HCEC 1CT (cell line): ENCODE measurements at places on chromosomes 1 and 21.

DNA sequence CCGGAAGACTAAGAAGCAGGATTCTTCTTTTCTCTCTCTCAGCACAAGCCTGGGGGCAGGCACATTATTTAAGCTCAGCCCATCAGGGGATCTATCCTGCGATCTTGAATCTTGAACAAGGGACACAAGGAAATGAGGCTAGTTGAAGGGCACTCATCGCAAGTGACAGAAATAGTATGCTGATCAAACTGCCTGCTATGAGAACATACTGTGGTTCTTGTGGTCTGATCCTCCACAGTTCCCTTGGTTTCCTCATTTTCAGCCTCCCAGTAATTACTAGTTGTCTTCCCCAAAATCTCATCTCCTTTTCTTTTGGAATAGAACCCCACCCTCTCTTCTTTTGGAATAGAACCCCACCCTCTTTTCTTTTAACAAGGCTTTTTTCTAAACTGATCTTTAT is 6.5 kb downstream of the ANKRD45 start:
- DNase-seq: no peak

GRCh38 chr1:157367870-157368269 is 184.4 kb downstream of the FCRL5 start:
- no peak for DNase-seq

GRCh38 chr1:54806931-54807611 is 5.9 kb upstream of the TTC22 start:
- peak; percentile 20 for DNase-seq

GRCh38 chr1:62476525-62477219 is 39.8 kb downstream of the USP1 start:
- DNase-seq: no peak

- no peak for DNase-seq
Measured at GRCh38 chr1:180071759-180072158, 82.9 kb upstream of the QSOX1 start.

- DNase-seq: no peak
Measured at GRCh38 chr1:84245563-84245962, 55.9 kb upstream of the SAMD13 start.

DNA sequence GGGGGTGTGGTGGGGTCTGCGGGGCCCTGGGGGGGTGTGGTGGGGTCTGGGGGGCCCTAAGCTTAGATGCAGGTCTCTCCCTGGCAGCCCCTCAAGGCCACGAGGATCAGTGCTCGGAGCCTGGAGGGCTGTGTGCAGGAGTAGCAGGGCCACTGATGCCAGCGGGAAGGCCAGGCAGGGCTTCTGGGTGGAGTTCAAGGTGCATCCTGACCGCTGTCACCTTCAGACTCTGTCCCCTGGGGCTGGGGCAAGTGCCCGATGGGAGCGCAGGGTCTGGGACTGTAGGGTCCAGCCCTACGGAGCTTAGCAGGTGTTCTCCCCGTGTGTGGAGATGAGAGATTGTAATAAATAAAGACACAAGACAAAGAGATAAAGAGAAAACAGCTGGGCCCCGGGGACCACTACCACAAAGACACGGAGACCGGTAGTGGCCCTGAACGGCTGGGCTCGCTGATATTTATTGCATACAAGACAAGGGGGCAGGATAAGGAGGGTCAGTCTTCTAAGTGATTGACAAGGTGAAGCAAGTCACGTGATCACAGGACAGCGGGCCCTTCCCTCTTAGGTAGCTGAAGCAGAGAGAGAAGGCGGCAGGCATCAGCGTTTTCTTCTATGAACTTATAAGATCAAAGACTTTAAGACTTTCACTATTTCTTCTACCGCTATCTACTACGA is 8.7 kb downstream of the RNF223 start:
- no peak for DNase-seq

GRCh38 chr1:93313026-93313425 is 32.7 kb upstream of the DR1 start:
- no peak for DNase-seq

DNA sequence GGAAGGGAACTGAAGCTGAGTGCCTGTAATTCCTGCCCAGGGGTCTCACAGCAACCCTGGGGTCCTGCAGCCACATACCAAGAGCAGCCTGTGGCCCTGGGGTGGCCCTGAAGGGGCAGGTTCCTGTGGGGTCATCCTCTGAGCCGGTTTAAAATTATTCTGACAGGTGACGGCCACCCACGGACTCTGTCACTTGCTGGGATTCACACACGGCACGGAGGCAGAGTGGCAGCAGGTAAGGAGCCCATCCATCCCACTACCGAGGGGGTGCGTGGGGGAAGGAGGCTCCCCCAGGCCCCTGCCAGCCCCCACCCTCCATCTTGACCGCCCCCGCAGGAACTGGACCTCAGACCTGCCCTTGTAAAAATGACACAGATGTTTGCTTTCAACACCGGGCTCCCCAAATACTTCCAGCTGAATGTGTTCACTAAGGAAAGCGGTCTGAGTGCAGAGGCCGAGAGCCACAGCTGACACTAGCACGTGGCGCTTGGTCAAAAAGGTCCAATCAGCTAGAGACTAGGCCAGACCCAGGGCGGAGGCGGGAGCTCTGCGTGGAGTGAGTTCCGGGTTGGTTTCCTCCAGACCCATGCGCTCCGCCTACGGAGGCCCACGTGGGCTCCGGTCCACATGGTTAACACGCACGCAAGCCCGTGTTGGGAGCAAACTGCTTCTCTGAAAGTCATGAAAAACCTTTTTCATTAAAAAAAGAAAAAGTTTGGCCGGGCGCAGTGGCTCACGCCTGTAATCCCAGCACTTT is 10.0 kb downstream of the YBEY start:
- no peak for DNase-seq

GRCh38 chr1:65704318-65704717 is 88.4 kb upstream of the PDE4B start:
- no peak for DNase-seq

DNA sequence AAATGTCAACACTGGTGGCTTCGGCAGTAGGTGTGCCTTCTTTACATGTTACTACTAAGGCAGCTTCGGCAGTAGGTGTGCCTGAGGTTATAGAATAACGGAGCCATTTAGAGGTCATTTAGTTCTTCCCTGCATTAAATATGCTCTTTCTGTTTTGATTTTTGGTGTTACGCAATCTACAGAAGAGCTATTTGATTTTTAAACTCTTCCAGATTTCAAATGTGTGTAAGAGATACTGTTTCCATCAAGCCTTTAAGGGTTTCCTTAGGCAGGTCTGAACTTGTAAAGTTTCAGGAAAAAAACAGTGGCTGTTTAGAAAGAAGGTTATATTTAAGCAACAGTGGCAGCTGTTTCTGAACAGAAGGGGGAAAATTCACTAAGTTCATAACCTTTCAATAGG is 54.8 kb downstream of the PIK3R3 start:
- no peak for DNase-seq

DNA sequence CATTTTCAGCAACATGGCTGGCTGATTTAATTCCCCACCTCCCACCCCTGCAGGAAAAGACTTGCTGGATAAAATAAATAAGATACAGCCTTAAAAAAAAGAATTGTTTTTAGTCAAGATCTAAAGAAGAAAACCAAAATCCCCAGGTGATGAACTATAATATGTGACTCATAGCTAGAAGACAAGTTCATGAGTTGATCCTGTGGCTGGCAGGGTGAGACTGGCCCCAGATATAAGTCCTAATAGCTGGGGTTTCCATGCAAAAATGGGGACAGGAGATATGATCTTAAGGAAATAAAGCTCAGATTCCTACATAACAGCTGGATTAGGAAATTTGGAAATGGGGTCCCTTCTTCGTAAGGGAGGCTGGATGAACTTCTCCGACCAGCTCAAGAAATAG is 21.9 kb upstream of the RGSL1 start:
- no peak for DNase-seq

DNA sequence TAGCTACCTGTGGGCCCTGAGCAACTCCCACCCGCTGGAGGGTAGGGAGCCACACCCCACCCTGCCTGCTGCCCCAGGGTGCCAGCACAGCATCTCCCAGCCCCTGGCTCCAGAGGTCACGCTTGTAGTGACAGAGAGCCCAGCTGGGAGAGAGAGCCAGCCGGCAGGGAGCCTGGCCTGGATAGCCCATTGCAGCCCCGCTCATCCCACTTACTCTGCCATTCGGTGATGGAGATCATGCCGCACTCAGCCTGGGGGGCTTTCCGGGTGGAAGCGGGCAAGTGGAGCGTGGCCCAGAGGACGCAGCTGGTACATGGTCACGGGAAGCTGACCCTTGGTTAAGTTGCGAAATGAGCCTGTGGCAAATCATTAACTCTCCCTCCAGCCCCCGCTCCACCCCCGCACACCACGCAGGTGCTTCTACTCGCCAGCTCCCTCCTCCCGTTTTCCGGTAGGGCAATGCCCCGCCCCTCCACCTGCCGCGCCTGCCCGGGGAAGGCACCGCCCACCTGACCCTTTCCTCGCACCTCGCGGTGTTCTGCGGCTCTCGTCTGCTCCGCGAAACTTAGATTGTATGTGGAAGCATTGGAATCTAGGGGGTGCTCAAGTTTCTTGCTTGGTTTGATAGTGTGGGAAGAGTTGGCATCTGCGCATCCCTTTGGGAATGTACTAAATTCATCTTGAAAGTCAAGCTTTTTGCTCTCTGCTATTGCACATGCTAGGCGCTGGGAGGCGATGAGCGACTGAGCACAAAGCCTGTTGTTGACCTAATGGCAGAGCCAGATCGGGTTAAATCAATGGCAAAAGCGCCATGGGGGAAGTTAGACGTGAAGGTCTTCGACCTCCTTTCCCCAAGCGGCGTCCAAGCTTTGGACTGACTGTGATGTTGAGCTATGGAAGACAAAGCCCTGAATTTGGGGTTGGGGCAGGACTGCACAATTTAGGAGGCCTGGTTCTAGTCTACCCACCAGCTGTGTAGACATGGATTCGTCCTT is at the start of gene GOLT1A:
TSS of gene GOLT1A (minus strand) at position 321 of the 995 bp plus-strand sequence. CDS start at position 239, 82 bp downstream.
- DNase-seq: peak; percentile 72

DNA sequence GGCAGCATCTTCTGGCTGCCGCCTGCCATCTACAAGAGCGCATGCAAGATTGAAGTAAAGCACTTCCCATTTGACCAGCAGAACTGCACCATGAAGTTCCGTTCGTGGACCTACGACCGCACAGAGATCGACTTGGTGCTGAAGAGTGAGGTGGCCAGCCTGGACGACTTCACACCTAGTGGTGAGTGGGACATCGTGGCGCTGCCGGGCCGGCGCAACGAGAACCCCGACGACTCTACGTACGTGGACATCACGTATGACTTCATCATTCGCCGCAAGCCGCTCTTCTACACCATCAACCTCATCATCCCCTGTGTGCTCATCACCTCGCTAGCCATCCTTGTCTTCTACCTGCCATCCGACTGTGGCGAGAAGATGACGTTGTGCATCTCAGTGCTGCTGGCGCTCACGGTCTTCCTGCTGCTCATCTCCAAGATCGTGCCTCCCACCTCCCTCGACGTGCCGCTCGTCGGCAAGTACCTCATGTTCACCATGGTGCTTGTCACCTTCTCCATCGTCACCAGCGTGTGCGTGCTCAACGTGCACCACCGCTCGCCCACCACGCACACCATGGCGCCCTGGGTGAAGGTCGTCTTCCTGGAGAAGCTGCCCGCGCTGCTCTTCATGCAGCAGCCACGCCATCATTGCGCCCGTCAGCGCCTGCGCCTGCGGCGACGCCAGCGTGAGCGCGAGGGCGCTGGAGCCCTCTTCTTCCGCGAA is 3.8 kb downstream of the CHRNB2 start:
- DNase-seq: no peak

- DNase-seq: no peak
Measured at GRCh38 chr1:38000233-38000528, 5.1 kb downstream of the FHL3 start.

DNA sequence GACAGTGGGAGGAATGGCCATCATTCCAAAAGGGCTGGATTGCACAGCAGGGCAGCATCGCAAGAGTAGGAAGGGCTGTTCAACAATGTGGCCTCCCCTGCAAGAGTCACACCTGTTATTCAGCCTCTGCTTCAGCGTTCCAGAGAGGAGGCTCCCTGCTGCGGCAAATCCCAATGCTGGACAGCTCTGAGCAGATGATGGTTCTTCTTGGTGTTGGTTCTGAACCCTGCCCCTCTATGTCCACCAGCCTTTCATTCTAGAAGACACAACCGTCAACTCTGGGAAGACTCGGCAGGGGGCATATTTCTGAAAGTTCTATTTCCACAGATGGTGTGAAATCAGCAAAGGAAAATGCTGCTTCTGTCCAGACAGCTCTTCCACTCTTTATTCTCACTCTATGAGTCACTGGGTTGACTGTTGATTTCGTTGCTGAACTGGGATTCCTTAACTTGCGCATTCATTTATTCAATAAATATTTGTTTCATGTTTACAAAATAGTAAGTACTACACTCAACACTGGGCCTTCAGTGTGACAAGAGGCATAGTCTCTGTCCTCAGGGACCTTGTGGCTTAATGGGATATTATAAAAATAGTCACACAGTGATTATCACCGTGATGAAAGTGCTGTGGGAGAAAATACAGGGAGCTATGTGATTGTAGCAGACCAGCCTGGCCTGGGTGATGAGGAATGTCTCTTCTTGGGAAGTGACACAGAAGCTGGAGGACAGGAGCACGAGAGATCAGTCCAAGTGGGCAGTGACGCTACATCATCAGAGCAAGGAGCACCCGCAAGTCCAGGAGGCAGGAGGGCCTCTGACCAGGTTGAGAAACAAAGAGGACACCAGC is 260.3 kb downstream of the SIPA1L2 start:
- no peak for DNase-seq

DNA sequence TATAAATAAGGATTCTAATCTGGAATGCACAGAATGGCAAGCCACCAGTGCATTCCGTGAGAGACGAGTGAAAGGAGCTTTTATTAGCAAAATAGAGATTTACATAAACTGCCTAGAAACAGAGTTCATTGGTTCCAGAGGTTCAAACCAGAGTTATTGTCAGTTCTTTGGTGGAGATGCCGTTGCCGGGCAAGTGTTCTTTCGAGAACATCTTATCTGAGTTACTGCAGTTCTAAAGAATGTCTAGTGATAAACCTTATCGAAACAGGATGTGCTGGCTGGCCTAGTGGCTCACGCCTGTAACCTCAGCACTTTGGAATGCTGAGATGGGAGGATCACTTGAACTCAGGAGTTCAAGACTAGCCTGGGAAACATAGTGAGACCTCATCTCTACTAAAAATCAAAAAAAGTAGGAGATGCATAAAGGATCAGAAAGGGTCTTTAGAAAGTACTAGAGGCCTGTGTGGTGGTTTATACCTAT is 19.9 kb upstream of the EVI5 start:
- DNase-seq: peak; percentile 94

DNA sequence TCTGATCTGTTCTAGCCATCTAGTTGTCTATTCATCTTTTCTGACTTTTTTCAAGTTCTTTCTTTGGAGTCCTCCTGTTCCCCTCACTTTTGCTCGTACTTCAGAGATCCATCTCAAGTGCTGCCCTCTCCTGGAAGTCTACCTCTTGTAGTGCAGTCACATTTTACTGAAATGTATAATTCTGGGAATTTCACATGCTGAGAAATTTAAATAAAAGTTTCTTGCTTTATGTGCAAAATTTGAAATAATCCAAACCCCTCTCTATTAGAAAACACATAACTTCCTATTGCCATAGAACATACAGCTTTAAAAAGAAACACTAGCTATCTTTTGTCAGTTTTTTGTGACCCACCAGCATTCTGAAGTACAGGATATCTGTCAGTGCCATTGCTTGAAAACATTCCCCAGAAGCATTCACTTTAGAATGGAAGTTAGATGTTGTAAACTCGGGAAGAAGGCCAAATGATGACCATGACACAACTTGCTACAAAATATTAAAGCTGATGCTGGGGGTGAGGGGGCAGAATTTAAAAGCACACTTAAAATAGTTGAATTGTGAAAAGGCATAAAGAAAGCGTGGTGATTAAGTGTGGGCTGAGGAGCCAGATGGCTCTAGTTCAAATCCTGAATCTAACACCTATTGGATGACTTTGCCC is 22.0 kb downstream of the RLF start:
- DNase-seq: peak; percentile 47
